ENCODE measurements at places on chromosomes 4 and X.

DNA sequence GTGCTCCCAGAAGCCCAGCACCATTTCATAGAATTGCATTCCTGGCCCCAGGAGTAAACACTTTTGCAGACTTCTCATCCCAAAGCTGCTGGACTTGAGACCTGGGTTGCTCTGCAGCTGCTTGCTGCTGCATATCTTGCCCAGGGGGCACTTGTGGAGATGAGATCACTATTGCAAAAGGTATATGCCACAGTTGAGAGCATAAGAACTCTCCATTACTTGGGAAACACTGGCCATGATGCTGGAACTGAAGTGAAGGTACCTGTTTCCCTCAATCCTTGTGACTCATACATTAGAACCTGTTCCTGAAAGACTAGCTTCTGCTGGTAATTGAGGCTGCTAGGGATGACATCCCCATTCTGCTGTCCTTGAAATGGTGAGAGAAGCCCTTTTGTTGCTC, 43.1 kb upstream of the WDR1 start:
- DNase-seq = no peak

DNA sequence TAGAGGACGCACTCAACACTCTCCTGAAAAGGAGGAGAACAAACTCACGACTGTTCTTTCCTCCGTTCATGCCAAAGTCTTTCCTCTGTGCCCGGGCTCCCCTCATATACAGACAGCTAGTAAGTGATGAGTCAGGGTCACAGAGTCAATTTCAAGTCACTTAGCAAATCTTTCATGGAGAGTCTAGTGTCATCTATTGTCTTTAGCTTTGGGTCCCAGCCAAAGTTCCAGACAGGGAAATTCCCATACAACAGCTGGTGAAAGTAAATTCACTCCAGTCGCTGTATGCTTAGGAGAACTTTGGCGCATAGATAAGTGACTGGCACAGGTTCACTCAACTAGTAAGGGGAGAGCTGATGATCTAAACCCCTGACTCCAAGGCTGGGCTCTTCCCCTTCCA, 226.5 kb downstream of the MID1 start:
- no peak for DNase-seq

- DNase-seq = no peak
These were observed 12.6 kb upstream of the GBA3 start for GRCh38 chr4:22680065-22680642.

- no peak for DNase-seq
These were observed 127.0 kb downstream of the HS6ST2 start for GRCh38 chrX:132831336-132831973.

DNA sequence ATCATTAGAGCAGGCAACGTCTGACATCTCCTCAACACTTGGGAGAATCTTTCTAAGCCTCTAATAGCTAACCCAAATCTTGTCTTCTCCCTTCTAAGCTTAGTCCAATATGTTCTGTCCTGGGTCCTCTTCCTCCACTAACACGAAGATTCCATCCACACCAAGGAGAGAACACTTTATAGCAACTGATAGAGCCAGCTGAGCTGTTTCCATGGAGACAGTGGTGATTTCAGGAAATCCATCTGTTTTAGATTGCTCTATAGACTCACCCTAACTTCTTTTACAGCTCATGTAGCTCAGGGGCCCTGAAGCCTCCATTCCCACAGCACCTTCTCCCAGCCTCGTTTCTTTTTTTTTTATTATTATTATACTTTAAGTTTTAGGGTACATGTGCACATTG, 37.4 kb downstream of the SCD5 start:
- DNase-seq = no peak

DNA sequence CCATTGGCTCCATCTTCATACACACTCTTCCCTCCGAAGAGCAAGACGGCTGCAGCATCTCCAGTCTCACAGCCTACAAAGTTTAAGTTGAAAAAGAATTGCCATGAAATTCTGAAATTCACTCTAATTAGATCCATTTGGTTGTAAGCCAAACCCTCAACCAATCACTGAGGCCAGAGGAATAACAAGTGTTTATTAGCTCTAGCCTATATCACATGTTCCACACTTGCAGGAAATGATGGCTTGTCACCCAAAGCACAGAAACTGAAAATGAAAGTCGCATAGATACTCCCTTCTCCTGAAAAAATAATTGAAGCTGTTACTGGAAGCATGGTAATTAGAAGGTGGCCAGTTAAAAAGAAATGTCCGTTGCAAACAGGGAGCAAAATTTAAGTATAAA, 1071.8 kb downstream of the CCSER1 start:
- no peak for DNase-seq

DNA sequence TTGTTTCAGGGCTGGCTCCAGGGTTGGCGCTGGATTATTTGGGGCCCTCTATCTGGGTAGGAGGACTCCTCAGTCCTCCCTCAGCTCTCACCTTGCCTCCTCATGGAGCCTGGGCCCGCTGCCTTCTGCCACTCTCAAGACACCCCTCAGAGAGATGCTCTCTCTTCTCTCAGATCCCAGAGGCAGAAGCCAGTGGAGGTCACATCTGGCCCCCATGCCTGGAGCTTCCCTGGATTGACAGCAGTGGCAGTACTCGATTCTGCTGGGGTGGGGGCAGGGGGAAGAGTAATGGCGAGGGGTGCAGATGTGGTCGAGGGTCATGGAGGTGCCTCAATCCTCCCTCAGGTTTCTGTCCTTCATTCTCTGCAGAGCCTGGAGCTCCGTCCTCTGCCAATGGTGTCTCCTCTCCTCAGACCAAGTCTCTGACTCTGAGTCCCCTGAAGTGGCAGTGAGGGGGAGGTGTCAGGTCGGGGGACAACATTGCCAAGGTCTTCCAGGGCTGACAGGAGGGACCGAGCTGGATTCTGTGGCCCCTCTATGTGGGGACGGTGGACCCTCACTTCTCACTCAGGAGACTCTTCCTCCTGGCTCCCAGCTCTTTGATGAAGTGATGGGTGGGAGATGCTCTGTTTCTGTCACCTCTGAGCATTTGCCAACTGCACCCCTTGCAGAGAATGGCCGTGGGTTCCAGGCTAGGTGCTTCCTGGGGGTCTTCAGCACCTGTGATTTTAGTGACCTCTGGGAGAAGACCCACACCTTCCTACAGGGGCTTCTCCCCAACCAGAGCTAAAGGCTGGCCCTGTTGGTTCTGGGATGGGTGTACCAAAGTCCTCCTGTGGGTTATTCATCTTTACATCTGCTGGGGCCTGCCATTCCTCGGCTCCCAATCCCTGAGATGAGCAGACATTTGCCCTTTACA, 10.9 kb upstream of the HSFX1 start:
- no peak for DNase-seq

GRCh38 chrX:52277666-52278065, 91.2 kb upstream of the XAGE2 start:
- no peak for DNase-seq

DNA sequence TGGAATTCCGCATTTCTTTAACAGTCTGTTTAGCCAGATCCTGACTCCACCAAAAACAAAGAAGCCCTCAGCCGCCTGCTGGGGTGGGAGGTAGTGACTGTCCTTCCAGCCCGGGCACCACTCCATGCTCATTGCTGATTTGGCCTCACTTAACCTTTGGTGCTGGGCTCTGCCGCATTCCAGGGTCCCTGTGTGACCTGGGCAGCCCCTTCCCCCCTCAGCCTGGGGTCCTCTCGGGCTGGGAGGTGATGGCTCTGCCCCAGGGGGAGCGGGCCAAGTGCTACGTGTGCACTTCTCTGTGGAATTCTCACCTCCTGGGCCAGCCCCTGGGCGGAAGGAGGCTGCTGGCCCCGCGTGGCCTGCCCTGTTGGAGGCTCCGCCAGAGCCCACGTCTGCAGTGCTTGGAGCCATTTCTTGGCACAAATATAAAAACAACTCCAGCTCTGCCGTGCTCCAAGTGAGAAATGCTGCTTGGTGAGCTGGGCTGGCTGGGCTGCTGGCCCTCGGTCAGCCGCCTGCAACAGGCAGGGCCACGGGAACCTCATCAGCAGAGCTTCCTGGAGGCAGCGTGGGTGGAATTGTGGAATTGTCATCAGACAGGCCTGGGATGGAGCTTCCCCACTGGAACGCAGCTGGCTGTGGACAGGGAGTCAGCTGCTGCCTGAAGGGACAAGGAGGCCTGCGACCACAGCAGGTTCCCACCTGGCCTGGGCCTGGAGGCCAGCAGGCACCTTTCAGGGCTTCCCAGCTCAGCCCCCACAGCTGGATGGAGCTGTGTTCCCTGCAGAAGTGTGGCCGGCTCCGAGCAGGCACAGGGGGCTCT, 66.0 kb downstream of the TRMT44 start:
- DNase-seq = peak; percentile 70

GRCh38 chr4:141180991-141181761, 39.5 kb upstream of the ZNF330 start:
- DNase-seq = no peak

DNA sequence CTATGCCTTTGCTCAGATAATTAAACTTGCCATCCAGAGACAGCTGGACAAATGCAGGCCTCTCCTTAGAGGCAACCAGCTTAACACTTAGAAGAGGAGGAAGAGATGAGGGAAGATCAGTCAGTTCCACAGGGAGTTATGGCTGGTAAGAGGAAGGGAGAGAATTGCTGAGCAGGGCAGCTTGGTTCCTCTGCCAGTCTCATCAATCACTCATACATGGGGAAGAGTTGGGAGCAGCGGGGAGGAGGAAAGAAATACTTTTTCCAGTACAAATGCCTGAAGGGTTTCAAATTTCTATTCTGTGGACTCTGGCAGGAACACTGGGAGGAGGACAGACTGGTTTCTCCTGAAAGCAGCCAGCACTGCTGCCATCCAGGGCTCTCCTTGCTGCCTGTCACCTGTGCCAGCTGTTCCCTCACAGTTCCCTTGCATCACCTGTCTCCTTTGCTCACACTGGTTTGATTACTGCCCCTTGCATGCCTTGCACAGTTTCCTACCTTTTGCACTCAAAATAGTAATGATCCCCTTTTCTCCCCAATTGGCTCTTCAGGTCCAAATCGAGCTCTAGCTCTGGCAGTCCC, 59.5 kb downstream of the PGRMC2 start:
- peak; percentile 50 for DNase-seq

DNA sequence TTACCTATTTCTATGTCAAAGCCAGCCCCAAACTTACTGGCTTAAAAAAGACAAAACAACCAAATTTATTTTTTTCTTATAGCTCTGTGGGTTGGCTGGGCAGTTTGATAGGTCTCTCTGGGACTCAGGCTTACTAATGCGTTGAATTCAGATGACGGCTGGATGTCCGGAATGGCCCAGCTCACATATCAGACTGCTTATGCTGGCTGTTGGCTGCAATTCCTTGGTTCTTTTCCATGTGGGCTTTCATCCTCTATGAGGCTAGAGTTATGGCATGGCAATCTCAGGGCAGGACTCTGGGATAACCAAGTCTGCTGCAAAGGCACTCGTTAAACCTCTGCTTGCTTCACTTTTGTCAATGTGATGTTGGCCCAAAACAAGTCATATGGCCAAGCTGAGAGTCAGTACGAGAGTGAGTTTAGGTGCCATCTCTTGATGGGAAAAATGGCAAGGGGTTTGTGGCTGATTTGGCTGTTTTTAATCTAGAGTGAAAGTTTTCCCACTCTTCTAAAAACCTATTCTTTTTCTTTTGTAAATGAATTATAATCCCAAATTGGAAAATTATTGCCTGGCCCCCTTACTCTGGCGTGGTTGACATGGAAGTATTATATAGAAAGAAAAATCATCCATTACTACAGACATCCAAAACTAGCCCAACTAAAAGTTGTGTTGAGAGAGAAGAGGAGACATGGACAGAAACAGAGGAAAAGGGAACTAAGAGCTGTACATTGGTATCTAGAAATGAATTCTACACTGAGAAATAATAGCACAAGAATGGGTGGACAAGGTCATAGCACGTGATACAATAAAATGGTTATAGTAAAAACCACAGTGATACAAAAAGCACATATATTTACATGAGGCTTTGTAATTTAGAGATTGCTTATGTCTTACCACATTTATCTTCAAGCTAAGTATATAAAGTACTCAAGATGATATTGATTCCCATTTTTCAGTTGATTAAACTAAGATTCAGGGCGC, 6.6 kb downstream of the PRIMPOL start:
- DNase-seq = no peak

DNA sequence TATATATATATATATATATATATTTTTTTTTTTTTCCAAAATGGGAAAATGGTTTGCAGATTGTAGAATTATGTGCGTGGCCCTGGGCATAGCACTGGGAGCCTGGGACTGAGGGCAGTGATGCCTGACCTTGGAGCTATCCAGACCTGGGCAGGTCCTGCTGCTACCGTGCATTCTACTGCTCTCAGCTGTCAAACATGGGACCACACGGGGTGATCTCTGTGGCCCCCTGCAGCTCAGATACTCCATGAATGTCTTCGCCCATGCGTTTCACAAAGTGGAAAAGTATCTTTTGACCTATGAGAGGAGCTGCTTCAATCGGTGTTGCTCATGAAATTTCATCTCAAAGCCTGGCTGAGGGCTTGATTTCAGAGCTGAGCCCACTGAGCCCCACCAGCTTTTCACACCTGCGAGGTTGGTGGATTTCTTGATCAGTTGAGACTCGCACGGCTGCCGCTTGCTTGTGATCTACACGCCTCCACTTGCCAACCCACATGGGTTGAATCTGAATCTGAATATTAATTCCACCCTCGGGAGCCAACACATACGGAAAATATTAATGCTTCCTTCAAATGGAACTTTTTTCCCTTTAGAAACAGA, 35.7 kb downstream of the ING2 start:
- peak; percentile 49 for DNase-seq

DNA sequence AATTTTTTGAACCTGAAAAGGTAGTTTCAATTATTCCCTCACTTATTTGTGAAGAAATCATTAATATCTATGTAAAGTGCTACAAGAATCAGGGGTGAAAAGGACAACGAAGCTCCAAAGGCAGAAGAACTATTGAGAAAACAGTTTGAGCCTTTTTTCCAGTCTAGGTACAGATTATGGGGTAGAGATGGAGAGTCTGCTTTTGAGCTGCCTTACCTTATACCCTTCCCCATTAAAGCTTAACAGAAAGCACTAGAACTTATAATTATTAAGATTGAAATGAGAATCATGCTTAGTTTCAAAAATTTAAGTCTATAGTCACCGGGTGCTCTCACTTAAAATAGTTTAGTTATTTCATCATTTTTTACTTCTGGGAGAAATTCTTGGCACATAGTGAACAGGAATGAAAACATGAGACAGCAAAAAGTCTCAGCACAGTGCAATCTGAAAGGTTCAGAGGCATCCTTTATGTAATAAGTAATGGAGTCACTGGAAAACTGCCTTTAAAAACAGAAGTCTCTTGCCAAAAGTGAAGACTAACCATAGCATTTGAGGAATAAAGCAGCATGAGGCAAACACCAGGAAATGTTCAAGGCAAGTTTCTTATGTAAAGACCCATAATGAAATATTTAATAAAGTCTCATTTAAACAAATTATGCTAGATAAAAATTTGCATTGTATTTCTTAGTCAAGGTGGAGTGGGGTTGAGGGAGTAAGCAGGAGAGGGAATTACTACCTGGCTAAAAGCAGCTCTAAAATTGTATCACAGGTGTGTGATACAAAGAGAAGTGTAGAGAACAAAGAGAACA, 5.1 kb upstream of the DCLK2 start:
- DNase-seq = no peak

DNA sequence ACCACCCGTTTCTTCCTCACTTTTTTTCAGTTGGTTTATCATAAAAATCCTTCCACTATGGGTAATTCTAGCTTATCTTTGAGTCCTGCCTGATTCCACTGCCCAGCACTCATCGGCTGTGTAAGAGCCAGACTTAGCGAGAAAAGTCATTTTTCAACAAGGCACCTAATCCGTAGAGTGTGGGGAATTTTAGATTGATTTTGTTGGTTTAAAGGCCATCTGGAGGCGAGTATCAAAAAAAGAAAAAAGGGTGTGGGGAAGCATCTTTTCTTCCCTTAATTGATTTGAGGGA, 134.4 kb downstream of the TET2 start:
- DNase-seq = no peak

GRCh38 chrX:151099001-151099400, 77.4 kb upstream of the GPR50 start:
- no peak for DNase-seq

Measured in iPS-NIHi11 (cell line).